Fibroblast of lung (primary cell): ENCODE measurements at places on chromosomes 6 and 20. TPM values are rescaled to one million over a fixed set of nuclear protein-coding genes. Genes with fewer than 3 reads are reported as not detected.

GRCh38 chr6:19849755-19850154 lies 12.6 kb downstream of the ID4 start:
- DNase-seq = no peak

- peak; percentile 28 for DNase-seq
These were observed 113.3 kb upstream of the TRAF3IP2 start for GRCh38 chr6:111718990-111719389.

- peak; percentile 5 for DNase-seq
These were observed 844 bp downstream of the WFDC2 start for GRCh38 chr20:45470262-45470931.

- DNase-seq = no peak
These were observed 356.4 kb downstream of the KIF16B start for GRCh38 chr20:16216914-16217230.

- DNase-seq = no peak
These were observed 76.3 kb downstream of the ASXL1 start for GRCh38 chr20:32434434-32434833.

DNA sequence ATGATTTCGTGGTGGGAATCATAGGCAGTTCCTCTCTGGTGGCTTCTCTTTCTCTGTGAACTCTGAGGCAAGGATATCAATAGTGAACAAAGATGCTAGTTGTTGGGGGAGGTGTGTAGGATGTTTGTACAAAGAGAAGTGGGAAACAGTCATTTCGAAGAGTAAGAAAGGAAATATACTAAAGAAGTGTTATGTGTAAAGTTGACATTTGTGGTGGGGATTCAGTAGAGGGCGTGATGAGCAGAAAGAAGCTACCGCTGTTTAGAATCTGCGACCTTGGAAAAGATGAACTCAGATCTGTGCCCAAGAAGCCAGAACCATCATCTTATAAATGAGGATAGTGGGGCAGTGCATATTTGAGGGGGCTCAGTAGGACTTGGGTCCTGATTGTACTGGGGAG lies 11.4 kb downstream of the SLC35F1 start:
- no peak for DNase-seq

DNA sequence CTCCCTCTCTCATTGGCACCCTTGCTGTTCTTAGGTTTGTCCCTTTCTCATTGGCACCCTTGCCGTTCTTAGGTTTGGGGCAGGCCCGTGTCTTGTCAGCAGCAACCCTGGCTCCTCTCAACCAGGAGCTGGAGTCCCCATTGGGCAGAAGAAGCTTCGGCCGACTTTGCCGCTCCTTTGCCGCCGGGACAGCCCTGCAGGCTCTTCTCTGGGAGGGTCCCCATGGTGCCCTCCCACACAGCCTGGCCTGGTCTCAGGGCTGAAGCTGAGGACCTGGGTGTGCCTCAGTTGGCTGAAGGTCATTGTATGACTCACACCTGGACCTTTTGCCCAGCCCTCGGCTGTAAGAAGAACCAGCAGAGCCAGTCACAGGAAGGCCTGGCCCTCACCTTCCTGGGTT lies 59.6 kb downstream of the PPP1R14C start:
- no peak for DNase-seq

- no peak for DNase-seq
These were observed 144.2 kb upstream of the FBXL4 start for GRCh38 chr6:99091985-99092384.

DNA sequence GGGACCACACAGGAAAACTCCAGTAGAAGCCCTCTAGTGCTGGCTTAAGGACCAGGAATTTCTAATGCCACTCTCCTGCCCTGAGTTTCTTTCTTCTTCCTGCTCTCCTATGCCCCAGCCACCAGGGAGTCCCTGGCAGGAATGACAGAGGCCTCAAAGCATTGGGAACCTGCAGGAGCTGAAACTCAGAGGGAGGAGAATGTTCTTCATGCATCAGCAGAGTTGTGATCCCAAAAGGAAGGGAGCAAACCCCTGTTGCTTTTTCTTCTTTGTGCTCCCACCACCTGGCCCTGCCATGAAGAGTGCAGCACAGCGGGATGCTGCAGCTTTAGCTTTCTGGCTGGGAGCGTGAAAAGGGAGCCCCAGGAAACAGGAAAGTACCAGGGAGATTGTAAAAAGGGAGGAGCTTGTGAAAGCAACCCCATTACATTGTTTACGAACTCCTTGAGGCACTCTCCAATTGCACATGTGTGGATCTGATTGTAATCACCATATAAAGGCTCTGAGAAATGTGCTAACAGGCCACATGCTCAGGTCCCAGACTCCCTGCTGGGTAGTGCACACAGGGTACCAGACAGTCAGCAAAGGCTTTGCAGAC lies 34.7 kb upstream of the FKBP1A start:
- no peak for DNase-seq

DNA sequence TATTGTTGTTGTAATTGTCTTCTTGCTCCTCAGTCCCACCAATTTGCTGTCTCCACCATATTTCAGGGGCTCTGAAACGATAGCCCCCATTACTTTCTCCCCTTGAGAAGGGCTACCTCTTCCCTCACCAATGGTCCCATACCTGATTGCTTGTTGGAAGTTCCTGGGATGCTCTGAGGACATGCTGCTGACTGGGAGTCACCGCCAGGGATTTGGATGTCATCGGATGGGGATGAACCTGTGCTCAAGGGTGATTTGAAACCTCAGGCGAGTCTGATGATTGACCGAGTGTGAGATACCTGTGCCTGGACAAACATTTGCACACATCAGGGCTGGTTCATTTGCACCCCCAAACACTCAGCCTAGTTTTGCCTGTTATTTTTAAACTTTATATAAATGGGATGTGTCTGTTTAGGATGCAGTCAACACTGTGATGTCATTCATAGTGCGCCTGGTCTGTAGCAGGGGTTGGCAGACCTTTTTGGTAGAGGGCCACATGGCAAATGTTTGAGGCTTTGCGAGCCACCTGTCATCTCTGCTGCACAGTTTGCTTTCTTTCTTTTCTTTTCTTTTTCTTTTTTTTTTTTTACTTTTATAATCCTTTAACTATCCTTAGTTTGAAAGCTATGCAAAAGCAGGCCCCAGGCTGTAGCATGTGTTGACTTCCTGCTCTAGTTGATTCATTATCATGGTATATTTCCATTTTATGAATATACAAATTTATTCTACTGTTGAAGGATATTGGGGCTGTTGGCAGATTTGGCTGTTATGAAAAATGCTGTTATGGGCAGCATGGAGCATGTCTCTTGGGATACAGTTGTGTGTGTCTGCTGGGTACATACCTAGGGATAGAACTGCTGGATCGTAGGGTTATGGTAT lies 118.5 kb upstream of the PHACTR3 start:
- no peak for DNase-seq

DNA sequence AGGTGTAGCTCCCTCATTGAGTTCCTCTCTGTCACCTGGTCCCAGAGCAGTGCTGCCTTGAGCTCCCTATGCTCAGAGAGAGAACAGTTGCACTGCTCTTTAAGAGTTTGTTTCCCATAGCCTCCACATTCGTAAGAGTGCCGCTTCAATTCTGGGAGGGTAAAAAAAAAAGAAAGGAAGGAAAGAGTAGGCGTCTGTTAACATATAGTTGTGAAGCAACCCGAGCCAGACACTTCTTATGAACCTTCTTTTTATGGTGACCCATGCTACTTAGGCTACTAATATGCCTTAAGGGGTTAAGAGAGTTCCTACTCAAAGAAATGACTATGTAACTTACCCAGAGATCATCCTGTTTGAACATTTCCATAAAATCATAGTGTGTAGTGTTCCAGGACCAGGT lies 4.3 kb upstream of the ARG1 start:
- no peak for DNase-seq

DNA sequence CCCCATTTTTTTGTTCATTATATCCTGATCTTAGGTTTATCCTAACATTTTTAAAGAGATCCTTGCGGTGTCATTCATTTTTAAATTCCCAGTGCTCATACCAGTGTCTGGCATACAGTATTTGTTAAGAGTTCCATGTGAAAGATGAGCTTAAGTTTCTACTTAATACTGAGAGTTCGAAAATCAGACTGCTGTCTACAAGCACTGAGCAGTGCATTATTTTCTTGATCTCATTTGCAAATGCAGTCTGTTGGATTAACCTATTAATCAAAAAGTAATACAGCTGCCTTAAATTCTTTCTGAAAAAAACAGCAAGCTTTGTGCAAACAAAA lies 663 bp downstream of the COQ3 start:
- DNase-seq = no peak

- no peak for DNase-seq
These were observed 72.5 kb downstream of the ARMC2 start for GRCh38 chr6:108920751-108921150.

GRCh38 chr20:41045671-41046070 lies 17.0 kb downstream of the TOP1 start:
- DNase-seq = no peak

GRCh38 chr20:35892871-35893270 lies 61.4 kb downstream of the SCAND1 start:
- DNase-seq = no peak

- no peak for DNase-seq
These were observed 51.4 kb upstream of the EMILIN3 start for GRCh38 chr20:41418031-41418430.

DNA sequence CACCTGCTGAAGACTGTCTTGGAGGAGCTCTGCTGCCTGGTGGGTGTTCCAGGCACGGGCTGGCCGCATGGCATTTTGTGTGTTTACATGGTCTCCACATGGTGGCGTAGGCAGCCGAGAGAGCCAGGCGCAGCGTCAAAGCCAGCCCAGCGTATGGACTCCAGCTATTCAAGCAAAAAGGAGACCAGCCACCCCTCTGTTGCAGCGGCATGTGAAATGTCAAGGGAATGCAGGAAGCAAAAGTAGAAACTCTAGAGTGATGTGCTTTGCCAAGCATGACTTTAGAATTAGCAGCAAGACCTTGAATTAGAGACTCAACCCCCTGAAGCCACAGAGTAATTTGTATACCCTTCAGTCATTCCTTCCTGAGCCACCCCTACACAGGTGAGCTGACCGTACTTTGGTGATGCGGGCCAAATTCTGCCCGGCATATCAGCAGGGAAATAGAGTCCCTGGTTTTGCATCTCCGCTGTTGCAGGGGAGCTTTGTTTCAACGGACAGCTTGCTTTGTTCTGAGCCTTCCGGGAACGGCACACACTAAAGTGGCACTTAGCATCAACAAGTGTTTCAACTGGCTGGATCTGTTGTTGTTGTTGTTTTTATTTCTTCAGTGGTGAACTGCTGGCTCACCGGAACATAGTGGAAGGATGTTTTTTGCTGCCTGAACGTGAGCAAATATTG lies 48.5 kb downstream of the FNDC1 start:
- DNase-seq = peak; percentile 53

GRCh38 chr6:30562470-30563425 lies 5.7 kb downstream of the PRR3 start:
- DNase-seq = no peak

- DNase-seq = no peak
These were observed 58.4 kb downstream of the PPP1R14C start for GRCh38 chr6:150201285-150201684.

- no peak for DNase-seq
These were observed 9.9 kb downstream of the NRN1 start for GRCh38 chr6:5996714-5997419.

DNA sequence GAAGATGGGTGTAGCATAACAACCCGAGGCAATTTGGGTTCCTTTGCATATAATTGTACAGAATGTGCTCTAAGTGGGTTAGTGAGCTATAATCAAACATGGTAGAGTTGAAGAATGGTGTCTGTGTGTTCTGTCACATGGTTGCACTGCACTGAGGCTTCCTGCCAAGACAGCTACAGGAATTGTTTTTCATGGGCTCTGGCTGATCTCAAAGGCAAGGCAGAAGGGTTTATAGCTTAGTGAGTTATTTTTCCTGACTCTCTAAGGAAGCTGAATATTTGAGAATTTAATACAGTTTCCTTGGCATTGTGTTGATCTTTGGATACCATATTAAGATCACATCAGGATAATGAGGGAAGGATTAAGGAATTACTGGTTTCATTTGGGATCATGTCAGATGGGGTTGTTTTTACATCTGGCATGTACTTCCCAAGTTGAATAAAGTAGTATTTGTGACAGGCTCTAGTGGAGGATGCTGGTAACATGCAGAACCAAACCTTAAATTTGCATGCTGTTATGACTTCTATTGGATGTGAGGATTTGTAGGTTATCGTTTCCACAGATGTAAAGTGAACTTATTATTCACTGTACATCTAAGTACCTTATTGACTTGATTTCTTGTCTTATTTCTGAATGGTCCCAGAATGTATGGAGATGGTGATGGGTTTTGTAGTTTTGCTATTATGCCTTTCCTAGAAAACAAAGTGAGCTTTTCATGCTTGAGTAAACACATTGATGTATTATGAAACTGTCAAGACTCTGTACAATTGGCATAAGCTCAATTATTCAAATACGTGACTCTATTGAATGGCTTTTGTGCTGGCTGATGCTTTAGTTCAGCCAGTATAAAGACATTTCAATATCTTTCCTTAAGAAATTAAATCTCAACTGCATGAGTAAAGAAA lies 43.3 kb downstream of the LRRC1 start:
- DNase-seq = no peak

DNA sequence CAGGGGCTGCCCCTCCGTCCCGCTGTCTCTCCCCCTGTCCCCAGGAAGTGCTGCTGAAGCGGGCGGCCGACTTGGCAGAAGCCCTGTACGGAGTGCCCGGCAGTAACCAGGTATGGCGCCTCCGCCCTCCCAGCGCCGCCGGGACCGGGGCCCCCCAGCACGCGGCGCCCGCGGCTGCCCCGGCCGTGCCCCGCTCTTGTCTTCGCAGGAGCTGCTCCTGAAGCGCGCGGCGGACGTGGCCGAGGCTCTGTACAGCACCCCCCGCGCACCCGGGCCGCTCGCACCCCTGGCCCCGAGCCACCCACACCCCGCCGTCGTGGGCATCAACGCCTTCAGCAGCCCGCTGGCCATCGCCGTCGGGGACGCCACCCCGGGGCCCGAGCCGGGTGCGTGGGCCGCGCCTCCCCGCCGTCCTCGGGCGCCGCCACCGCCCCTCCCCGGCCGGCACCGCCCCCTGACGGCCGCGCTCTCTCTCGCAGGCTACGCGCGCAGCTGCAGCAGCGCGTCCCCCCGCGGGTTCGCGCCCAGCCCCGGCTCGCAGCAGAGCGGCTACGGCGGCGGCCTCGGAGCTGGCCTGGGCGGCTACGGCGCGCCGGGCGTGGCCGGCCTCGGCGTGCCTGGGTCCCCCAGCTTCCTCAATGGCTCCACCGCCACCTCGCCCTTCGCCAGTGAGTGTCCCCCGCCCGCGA lies 48.4 kb downstream of the CPXM1 start:
- no peak for DNase-seq

HCRTR2 gene
- total RNA-seq = not detected in 2 replicates

LY6G5C gene
- 0.51 and 0.83 TPM in 2 replicates for total RNA-seq

TUBE1 gene
- 37.5 and 48.6 TPM in 2 replicates for total RNA-seq

XKR7 gene
- not detected in 2 replicates for total RNA-seq

LBP gene
- total RNA-seq = under 0.01 and 0.17 TPM in 2 replicates

GSTA3 gene
- not detected in 2 replicates for total RNA-seq

EPHA7 gene
- total RNA-seq = under 0.01 TPM in 1 of 2 replicates, not detected in the other

SLC22A2 gene
- total RNA-seq = not detected in 2 replicates

PACSIN1 gene
- total RNA-seq = under 0.01 TPM in 1 of 2 replicates, not detected in the other

SAPCD1 gene
- 0.26 and 0.50 TPM in 2 replicates for total RNA-seq

HACE1 gene
- 18.7 and 26.3 TPM in 2 replicates for total RNA-seq

ARMH2 gene
- total RNA-seq = not detected in 2 replicates
